ENCODE measurements at places on chromosomes 5 and 9.

GRCh38 chr5:141475625-141476131 is at the start of gene PCDHGC3:
TSS of gene PCDHGC3 (plus strand) at chr5:141475966. CDS start at chr5:141476117, 151 bp downstream.
- DNase-seq = peak; percentile 76

- DNase-seq = no peak
These were observed 25.1 kb downstream of the NANS start for GRCh38 chr9:98081477-98082219.

DNA sequence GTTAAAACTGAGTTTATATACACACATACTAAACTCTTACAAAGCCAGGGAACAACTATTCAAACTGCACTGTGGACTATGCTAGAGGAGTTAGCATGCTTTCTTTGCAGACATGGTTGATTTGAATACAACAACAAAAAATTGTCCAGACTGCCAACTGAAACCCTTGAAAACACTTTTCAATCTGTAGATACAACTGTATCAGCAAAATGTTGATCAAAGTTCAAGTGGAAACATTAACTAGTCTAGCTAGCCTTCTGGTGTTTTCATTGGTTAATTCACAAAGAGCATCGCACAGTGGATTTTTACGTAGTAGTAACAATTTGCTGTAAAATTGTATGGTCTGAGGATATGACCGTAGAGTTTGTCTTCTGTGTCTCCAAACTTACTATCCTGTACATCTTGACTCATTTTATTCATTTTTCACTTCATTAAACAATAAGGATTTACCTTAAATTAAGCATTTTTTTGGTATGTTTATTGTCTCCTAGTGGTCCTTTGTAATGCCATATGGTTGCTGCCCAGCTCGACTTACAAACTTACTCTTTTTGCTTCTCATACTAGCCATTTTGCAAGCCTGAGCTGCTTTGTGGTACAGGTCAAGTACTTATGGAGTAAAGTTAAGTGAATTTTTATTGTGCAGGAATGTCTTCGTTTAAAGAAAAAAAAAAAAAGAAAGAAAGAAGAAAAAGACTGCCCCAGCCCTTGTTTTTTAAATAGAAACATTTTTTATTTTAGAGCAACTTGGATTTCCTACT is 123.4 kb downstream of the ZCCHC7 start:
- peak; percentile 34 for DNase-seq

- no peak for DNase-seq
These were observed 42.7 kb upstream of the ZNF608 start for GRCh38 chr5:124789104-124789605.

DNA sequence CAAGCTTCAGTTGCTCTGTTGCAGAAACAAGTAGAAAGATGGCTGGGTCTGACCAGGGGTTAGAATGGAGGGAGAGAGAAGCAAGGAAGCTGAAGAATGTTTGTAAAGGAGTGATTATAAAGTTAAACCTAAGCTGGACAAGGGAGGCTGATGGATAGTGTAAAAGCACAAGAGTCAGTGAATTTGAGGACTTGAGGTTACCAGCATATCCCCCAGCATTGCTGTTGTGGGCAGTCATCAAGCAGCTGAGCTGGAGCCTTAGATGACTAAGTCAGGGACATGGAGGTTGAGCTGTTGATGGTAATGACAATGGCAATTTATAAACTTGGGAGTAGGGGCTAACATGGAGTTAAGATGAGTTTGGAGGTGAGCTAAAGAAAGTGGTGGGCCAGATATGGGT is 131.5 kb downstream of the ERCC6L2 start:
- no peak for DNase-seq

DNA sequence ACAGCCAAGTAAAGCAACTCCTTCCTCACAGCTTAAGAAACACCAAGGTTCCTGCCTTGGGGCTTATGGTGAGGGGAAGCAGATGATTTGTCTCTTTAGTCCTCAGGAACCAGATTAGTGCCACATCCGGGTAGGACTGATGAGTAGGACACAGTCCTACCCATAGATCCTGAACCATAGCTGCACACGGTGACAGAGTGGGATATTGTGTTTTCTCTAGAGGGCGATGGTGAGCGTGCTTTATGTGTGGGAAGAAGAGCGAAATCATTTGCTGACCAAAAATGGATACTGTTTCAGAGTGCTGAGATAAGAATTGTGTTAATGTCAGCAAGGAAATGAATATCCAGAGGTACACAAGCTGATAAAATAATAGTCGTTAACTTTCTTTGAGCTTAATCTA is 209.0 kb upstream of the FBXL7 start:
- DNase-seq = no peak

DNA sequence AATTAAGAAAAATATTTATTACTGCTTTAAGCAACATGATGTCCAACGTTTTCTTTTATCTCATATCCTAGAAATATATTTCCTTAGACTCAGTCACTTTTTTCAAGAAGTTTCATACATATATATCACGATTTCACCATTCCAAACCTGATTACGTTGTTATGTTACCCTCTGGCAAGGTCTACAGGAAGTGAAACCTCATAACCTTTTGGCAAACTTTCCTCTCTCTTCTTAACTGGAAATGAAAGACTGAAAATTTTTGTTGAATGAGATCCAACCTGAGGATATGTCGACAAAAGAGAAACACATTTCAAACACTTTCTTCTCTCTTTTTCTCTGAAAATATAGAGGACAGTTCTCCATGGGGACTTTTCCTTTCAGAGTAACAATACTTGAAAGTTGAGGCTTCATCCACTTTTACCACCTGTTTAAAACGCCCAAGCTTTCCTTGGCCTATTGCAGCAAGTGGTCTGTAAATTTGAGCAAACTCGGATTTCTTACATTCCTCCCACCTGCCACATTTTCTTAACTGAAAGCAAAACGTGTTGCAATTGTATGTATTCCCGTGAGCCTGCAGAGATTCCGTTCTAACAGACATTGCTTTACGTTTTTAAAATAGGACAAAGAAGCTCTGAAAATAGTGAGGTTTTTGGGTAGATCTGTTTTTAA is 298.1 kb downstream of the CETN3 start:
- DNase-seq = no peak

GRCh38 chr9:133147412-133148198 is 16.1 kb downstream of the GBGT1 start:
- peak; percentile 84 for DNase-seq

GRCh38 chr5:110769000-110769681 is 30.3 kb downstream of the SLC25A46 start:
- DNase-seq = no peak

DNA sequence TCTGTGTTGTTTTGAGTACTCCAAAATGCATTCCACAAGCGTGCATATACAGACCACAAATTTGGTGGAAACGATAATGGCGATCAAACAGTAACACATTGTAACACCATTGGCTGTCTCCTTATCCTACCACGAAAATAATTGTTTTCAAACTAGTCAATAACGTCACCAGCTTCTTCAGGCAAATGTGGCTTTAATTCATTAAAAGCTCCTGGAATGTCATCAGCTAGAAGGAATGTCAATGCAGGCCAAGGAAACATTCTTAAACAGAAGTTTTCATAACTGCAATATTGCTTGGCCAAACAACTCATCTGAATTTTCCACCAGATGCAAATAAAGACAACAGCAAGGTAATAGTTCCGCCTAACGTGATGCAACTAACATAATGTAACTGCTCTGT is 71.6 kb upstream of the XPA start:
- no peak for DNase-seq

DNA sequence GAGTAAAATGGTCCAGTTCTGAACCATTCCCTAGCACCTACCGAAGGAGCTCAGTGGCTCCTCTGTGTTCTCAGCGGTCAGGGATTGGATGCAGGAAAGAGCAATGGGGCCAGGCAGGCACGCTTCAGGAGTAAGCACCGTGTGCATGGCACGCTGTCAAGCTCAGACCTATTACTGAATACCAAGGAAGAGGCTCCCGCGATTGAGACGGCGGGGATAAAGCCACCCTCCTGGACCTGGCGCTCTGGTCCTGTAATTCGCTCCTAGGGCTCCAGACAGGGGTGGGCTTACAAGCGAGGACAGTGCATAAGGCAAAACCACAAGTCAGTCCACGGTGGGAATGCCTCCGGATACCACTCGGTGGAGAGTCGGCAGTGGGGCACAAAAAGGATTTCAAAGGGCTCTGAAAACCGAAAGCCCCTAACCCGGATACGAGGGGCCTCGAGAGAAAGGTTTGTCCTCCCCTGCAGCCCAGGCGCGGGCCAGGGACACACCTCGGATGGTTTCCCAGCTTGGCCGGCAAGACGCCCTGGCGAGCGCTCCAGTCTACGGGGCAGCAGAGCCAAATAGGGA is 988 bp downstream of the OXCT1 start:
- peak; percentile 31 for DNase-seq

DNA sequence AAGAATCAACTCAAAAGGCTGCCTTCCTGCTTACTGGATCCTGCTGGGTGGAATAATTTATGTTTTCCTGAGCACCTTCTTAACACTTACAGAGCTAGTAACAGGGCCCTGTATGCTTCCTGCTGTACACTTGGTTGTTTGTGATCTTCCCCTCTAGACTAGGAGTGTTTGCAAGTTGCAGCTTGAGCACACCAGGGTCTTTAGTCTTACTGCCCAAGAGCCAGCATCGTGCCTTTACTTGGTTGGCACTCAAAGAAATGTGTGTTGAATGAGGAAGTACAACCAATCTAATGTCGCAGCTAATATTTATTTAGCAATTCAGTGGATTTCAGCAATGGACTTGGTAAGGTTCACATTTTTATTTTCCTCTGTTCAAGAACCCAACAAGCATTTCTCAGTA is 57.5 kb upstream of the HAND1 start:
- DNase-seq = no peak

DNA sequence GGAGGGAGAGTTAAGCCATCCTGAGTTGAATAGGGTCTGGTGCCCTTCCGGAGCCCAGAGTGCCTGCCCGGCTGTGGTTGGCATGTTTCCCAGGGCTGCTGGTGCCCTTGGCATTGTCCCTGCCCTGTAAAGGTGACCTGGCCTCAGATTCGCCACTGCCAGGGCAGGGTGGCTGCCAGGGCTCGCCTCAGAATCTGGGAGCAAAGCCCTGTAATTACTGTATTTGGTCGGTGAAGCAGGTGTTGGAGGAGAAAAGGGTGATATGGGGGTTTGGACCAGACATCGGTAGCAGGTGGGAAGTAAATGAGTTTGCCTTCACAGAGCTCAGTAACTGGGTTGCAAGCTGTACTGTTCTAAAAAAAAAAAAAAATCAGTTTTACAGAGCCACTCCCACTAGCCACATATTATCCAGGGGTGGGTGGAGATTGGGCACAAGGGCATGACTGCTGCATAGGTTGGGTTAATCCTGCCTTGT is 47.6 kb downstream of the RGS3 start:
- DNase-seq = no peak

- no peak for DNase-seq
These were observed 61.1 kb downstream of the MED10 start for GRCh38 chr5:6317116-6317798.

DNA sequence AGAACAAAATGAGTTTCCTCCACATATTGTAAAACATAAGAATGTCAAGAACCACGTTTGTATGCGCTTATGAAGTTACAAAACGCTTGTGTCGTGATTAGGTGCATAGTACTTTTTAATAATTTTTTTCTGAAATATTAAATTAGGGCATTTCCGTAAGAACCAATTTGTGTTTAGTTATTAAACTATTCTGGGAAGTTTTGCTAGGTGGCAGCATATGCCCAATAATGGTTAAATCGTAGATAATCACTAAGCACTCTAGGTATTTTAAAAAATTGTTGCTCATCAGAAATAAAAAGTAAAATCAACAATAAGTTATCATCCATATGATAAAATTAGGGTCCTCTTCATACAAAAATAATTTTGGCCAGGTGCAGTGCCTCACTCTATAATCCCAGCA is 5.4 kb downstream of the SRFBP1 start:
- DNase-seq = no peak

DNA sequence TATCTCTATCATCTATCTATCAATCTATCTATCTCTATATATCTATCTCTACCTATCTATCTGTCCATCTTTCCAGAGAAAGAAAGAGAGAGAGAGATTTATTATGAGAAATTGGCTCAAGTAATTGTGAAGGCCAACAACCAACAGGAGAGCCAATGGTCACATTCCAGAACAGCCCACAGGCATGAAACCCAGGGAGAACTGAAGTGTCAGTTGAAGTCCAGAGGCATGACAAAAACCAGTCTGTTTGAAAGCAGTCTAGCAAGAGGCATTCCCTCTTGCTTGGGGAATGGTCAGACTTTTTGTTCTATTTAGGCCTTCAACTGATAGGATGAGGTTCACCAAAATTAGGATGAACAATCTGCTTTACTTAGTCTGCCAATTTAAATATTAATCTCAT is 87.6 kb upstream of the PLCXD3 start:
- no peak for DNase-seq

- DNase-seq = peak; percentile 30
These were observed 4.8 kb downstream of the NR2F1 start for GRCh38 chr5:93587597-93588351.
